ENCODE measurements at places on chromosomes 1 and 21.

GRCh38 chr1:183163316-183163715 is 22.7 kb upstream of the LAMC2 start:
- no peak for DNase-seq

DNA sequence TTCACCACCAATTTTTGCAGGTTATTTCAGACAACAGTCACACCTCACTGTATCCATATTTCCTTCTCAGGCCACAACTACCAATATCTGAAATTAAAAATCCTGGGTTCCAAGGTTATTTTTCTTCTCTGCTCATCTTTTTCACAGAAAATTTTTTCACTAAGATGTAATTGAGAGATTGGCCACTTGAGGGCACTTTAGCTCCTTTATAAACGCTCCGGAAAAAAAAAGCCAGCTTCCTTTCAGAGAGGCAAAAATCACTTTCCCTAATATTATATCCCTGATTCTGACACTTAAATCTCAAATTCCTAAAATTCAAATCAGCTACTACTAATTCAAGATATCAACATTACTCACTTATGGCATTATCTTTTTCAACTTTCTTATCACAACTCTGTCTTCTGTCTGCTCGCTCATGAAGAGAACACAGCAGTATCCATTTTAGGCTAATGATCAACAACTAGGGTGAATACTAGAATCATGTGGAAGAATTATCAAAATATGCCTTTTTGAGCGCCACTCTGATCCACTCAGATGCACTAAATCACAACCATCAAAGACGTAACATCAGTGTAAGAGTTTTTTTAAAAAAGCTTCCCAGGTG is 101.4 kb upstream of the RGS1 start:
- no peak for DNase-seq

- DNase-seq, result no peak
Measured at GRCh38 chr1:42359466-42359865, 21.1 kb upstream of the RIMKLA start.

GRCh38 chr1:234884701-234885100 is 243.9 kb downstream of the TOMM20 start:
- DNase-seq, result no peak

DNA sequence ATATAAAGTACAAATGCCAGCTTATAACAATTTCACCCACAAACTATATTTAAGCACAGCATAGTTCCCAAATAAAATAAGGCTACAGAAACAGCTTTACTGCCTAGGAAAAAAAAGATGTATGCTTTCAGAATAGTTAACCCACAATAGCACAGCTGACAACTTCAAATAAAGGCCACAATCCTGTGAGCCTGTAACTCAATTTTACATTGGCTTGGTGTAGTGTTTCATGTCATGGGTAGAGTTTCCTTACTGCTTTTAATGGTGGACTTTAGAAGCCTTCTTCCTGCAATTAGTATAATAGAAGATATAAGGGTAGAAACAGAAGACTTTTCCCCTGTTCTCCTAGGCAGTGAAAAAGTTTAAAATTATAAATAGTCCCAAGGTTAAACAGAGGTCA is 44.3 kb upstream of the ZC3H11B start:
- DNase-seq, result no peak

DNA sequence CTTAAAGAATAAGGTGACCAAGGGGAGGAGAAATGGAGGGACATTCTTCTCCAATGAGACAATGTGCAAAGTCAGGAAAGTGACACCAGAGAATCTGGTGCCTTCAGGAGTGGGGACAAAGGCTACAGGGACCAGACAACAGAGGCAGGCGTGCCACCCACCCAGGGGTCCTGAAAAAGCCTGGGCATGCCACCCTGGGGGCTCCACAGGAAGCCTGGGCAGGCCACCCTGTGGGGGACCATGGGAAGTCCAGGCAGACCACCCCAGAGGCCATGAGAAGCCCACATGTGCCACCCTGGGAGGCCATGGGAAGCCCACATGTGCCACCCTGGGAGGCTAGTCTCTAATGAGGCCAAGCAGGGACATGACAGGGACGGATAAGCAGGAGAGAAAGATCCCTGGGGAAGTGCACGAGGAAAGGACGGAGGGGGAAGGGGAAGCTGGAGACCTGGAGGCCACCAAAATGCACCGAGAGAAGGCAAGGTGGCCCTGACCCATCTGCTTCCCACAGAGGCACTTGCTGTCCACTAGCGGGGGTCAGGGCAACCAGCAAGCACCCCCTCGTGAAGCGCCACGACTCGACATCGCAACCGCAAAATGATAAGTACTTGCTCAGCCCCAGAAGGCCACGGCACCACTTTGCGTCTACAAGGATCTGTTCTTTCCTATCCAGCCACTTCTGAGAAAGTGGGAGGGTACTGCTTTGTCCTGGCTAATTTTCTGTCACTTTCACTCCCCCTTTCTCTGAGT is 7.2 kb upstream of the PDE9A start:
- no peak for DNase-seq

DNA sequence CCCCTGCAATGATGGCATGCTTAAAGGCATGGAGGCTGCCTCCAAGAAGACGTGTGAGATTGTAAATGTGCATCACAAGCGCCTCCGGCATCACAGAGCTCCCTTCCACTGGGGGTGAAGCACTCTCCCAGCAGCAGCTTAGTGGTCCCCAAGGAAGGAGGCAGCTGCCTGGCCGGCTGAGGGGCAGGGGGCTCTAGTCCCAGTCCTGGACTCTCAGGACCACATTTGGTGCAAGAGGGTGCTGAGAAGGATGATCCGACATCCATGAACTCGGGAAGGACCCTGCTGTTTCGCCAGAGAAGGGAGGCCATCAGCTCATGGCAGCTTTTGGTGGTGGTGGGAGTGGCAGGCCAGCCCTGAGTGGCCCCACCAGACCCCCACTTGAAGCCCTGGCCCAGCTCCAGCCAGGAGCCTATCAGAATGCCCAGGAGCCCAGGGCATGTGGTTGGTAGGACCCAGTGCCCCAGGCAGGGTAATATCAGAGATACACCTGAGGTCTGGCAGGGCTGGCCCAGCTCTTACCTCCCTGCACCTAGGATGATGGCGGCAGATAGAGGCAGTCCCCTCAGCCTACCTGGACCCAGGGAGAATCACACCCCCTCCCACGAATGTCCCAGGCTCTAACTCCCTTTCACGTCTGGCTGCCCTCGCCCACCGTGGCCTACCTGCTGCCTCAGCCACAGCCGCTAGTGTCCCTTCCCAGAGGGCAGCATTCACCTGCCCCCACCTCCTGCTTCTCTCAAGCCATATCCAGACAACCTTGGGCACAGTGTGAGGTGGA is 2.4 kb upstream of the WNT9A start:
- no peak for DNase-seq
